ENCODE measurements at places on chromosomes 4 and X. TPM values are rescaled to one million over a fixed set of nuclear protein-coding genes. Genes with fewer than 3 reads are reported as not detected.

DNA sequence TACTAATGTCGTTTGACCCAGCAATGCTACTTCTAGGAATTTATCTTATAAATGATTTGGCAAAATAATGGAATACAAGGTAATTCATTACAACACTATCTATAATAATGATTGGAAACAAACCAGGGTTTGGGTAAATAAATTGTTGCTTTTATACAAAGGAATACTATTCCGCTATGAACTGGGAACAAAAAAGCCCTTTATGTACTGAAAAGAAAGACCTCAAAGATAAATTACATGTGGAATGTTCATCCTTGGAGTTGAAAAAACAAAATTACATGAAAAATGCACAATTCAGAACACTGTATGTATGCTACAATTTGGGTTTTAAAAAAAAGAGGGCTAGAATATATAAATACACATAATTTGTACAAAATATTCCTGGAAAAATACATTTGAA is 5.2 kb upstream of the NUP54 start:
- H3K4me3 ChIP-seq: no peak overlapping the region
- H3K27ac ChIP-seq: no peak overlapping the region
- H3K36me3 ChIP-seq: no peaks in the 10 kb centered on the region
- no peaks in the 10 kb centered on the region for H3K4me1 ChIP-seq
- no peaks in the 10 kb centered on the region for H3K27me3 ChIP-seq
- DNase-seq: no peak

- H3K4me3 ChIP-seq: no peak overlapping the region
- no peaks in the 10 kb centered on the region for H3K27me3 ChIP-seq
- no peak overlapping the region for H3K27ac ChIP-seq
- no peaks in the 10 kb centered on the region for H3K4me1 ChIP-seq
- H3K36me3 ChIP-seq: no peaks in the 10 kb centered on the region
- no peak for DNase-seq
These were observed 14.9 kb upstream of the GLUD2 start for GRCh38 chrX:121032531-121032930.

GRCh38 chrX:151984328-151984727 is 9.9 kb upstream of the GABRE start:
- no peaks in the 10 kb centered on the region for H3K36me3 ChIP-seq
- no peak overlapping the region for H3K4me3 ChIP-seq
- H3K27me3 ChIP-seq: no peaks in the 10 kb centered on the region
- H3K4me1 ChIP-seq: no peaks in the 10 kb centered on the region
- no peak for DNase-seq

GRCh38 chr4:149101649-149102048 is 659.4 kb upstream of the NR3C2 start:
- no peak for DNase-seq
- H3K4me3 ChIP-seq: no peak overlapping the region
- H3K4me1 ChIP-seq: no peaks in the 10 kb centered on the region
- no peak overlapping the region for H3K27ac ChIP-seq
- H3K36me3 ChIP-seq: no peaks in the 10 kb centered on the region

GRCh38 chr4:105458001-105458400 is 15.9 kb downstream of the PPA2 start:
- no peak overlapping the region for H3K4me3 ChIP-seq
- no peaks in the 10 kb centered on the region for H3K4me1 ChIP-seq
- no peaks in the 10 kb centered on the region for H3K36me3 ChIP-seq

DNA sequence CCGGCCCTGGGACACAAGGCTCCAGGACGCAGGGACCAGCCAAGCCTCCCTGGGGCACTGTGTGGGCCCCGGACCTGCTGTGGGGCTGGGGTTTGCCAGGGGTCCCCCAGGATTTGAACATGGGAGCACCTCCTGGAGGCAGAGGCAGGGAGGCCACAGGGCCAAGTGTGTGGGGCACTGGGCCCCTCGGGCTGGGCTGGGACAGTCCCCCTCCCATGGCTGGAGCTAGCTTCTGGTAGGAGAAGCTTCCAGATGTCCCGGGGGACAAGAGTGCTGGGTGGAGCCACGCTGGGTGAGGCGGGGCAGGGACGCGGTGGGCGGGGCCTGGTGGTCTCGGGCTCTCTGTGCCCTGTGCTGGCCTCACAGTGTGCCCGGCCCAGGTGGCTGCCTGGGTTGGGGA is 18.6 kb downstream of the FGFRL1 start:
- H3K27me3 ChIP-seq: 0 out of 2 replicates have a peak, but pooled peaks cover 5% of the 10 kb centered on the region
- peaks cover 8% of the 10 kb centered on the region for H3K36me3 ChIP-seq
- no peaks in the 10 kb centered on the region for H3K4me1 ChIP-seq
- no peak overlapping the region for H3K27ac ChIP-seq
- no peak overlapping the region for H3K4me3 ChIP-seq

The HSFX1 gene
- 0.63 TPM for total RNA-seq

The CFAP97 gene
- 40.4 TPM for total RNA-seq

The DTHD1 gene
- total RNA-seq: not detected
